ENCODE measurements at places on chromosomes 1 and 21.

GRCh38 chr1:218200979-218201378 lies 84.1 kb upstream of the RRP15 start:
- H3K27ac ChIP-seq: no peak overlapping the region
- no peak for DNase-seq
- H3K27me3 ChIP-seq: no peaks in the 10 kb centered on the region
- no peaks in the 10 kb centered on the region for H3K4me1 ChIP-seq
- no peaks in the 10 kb centered on the region for H3K36me3 ChIP-seq

DNA sequence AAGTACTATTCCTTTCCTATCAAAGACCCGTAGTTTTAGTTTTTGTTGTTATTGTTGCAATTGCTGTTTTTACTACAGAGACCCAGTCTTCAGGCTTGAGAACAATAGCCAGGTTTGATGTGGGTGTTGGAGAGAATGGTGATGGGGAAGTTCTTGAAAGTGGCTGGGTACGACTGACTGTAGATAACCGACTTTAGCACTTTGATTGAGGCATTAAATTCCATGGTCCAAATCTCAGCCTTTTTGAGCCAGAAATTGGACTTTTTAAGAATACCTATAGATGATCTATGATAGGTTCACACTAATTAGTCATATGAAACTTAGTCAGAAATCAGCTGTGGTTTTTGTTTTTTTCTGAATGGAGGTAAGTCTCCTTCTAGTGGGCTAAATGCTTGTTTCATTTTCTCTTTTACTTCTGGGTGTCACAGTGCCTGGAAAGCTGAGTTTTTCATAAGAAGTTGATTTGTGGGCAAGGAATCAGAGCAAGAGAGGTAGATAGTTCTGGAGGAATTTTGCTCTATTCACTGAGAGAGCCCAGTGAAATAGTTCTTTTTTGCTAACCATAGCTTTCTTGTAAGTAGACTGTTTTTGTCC lies 2.8 kb downstream of the PPIH start:
- H3K4me1 ChIP-seq: peaks cover 5% of the 10 kb centered on the region
- H3K36me3 ChIP-seq: peaks cover 61% of the 10 kb centered on the region
- no peaks in the 10 kb centered on the region for H3K27me3 ChIP-seq
- no peak overlapping the region for H3K4me3 ChIP-seq

- H3K27me3 ChIP-seq: no peaks in the 10 kb centered on the region
- no peak overlapping the region for H3K27ac ChIP-seq
- H3K36me3 ChIP-seq: peaks cover 100% of the 10 kb centered on the region
- no peak for DNase-seq
Measured at GRCh38 chr21:39263372-39263771, 50.1 kb downstream of the BRWD1 start.

- peaks cover 80% of the 10 kb centered on the region for H3K4me1 ChIP-seq
- H3K4me3 ChIP-seq: no peak overlapping the region
- DNase-seq: no peak
- no peaks in the 10 kb centered on the region for H3K27me3 ChIP-seq
- H3K27ac ChIP-seq: peak overlapping the region; percentile 81
Measured at GRCh38 chr1:12434174-12434573, 183.8 kb downstream of the DHRS3 start.

- H3K4me1 ChIP-seq: no peaks in the 10 kb centered on the region
- no peak for DNase-seq
- no peaks in the 10 kb centered on the region for H3K36me3 ChIP-seq
- no peak overlapping the region for H3K27ac ChIP-seq
Measured at GRCh38 chr1:52739699-52740467, 13.6 kb downstream of the ZYG11B start.

DNA sequence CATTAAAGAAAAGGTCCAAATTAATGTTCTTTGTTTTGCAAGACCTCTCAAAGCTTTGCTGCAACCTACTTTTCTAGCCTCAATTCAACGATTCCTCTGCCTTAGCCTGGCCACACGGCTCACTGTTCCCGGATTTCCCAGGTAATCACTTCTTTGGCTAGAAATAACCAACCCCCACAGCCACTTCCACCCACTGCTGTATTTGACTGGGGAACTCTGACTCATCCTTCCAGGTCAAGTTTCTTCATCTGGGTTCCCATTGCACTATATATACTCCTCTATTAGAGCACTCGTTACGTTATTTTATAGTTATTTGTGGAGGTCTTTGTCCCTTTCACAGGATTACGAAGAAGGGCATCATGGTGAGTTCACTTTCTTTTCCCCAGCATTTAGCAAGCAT lies 185.9 kb downstream of the CACNA1E start:
- no peaks in the 10 kb centered on the region for H3K4me1 ChIP-seq
- H3K36me3 ChIP-seq: no peaks in the 10 kb centered on the region
- H3K4me3 ChIP-seq: no peak overlapping the region
- no peak overlapping the region for H3K27ac ChIP-seq
- DNase-seq: no peak
- H3K27me3 ChIP-seq: no peaks in the 10 kb centered on the region

DNA sequence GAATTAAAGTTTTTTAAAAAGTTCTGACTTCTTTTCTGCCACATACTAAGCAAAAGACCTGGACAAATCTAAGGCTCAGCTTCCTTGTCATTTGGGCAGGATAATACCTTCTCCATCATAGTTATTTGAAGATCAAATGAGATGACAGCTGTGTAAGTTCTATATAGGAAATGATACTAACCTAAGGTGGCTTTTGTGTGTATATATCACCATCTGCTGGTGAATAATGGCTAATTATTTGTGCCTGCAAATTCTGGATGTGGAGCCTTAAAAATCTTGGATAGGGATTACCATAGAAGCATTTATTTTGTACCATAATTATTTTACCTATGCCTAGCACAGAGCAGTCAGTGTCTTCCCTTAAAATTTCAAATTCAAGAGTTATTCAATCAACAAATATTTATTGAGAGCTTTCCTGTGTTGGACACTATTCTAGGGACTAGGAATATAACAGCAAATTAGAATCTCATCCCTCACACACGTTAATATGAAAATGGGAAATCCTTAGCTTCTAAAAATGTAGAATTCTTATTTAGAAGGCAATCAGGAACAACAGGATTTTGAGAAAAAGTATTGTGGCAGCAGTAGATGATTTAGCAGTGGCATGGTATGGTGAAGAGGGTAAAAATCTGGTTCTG lies 89.8 kb downstream of the TMEM200B start:
- H3K4me3 ChIP-seq: no peak overlapping the region
- no peaks in the 10 kb centered on the region for H3K27me3 ChIP-seq
- no peaks in the 10 kb centered on the region for H3K4me1 ChIP-seq
- no peaks in the 10 kb centered on the region for H3K36me3 ChIP-seq
- no peak overlapping the region for H3K27ac ChIP-seq

GRCh38 chr21:14874379-14874778 lies 190.4 kb downstream of the NRIP1 start:
- no peak overlapping the region for H3K27ac ChIP-seq
- DNase-seq: no peak
- H3K4me1 ChIP-seq: peaks cover 16% of the 10 kb centered on the region
- H3K27me3 ChIP-seq: no peaks in the 10 kb centered on the region

- no peak overlapping the region for H3K4me3 ChIP-seq
- no peaks in the 10 kb centered on the region for H3K36me3 ChIP-seq
- H3K4me1 ChIP-seq: peaks cover 38% of the 10 kb centered on the region
- H3K27ac ChIP-seq: no peak overlapping the region
Measured at GRCh38 chr1:170659399-170660035, 4.4 kb upstream of the PRRX1 start.

DNA sequence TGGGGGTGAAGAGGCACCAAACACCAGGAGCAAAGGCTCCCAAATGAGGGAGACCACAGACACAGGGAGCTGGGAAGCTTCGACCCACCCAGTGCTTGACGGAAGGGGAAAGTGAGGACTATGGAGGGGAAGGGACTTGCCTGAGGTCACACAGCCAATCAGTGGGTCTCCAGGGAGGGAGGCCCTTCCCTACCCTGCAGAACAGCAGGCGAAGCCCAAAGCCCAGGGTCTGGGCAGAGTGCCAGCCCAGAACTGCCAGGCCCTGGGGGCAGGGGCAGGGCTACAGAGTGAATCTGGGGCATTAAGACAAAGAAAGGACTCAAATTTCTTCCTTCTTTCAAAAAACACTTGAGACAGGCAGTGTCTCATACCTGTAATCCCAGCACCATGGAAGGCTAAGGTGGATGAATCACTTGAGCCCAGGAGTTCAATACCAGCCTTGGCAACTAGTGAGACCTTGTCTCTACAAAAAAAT lies 45.5 kb upstream of the ECE1 start:
- no peak for DNase-seq
- peak overlapping the region; percentile 93 for H3K27ac ChIP-seq
- H3K4me1 ChIP-seq: peaks cover 95% of the 10 kb centered on the region
- no peaks in the 10 kb centered on the region for H3K27me3 ChIP-seq
- H3K4me3 ChIP-seq: no peak overlapping the region
- H3K36me3 ChIP-seq: no peaks in the 10 kb centered on the region

GRCh38 chr1:42738678-42739226 lies 1.3 kb downstream of the CLDN19 start:
- no peaks in the 10 kb centered on the region for H3K27me3 ChIP-seq
- H3K4me3 ChIP-seq: no peak overlapping the region
- no peak for DNase-seq
- peaks cover 68% of the 10 kb centered on the region for H3K4me1 ChIP-seq

- DNase-seq: no peak
- no peaks in the 10 kb centered on the region for H3K27me3 ChIP-seq
- no peak overlapping the region for H3K4me3 ChIP-seq
- no peaks in the 10 kb centered on the region for H3K4me1 ChIP-seq
Measured at GRCh38 chr1:168285971-168286927, 5.6 kb downstream of the TBX19 start.

GRCh38 chr1:193111641-193112090 lies 6.5 kb upstream of the GLRX2 start:
- H3K27me3 ChIP-seq: no peaks in the 10 kb centered on the region
- H3K36me3 ChIP-seq: no peaks in the 10 kb centered on the region
- DNase-seq: no peak
- peak overlapping the region; percentile 62 for H3K27ac ChIP-seq

- H3K27me3 ChIP-seq: no peaks in the 10 kb centered on the region
- no peak for DNase-seq
- H3K4me1 ChIP-seq: no peaks in the 10 kb centered on the region
- H3K27ac ChIP-seq: peak overlapping the region; percentile 46
- peaks cover 69% of the 10 kb centered on the region for H3K36me3 ChIP-seq
Measured at GRCh38 chr1:43422995-43423671, 30.6 kb downstream of the HYI start.

DNA sequence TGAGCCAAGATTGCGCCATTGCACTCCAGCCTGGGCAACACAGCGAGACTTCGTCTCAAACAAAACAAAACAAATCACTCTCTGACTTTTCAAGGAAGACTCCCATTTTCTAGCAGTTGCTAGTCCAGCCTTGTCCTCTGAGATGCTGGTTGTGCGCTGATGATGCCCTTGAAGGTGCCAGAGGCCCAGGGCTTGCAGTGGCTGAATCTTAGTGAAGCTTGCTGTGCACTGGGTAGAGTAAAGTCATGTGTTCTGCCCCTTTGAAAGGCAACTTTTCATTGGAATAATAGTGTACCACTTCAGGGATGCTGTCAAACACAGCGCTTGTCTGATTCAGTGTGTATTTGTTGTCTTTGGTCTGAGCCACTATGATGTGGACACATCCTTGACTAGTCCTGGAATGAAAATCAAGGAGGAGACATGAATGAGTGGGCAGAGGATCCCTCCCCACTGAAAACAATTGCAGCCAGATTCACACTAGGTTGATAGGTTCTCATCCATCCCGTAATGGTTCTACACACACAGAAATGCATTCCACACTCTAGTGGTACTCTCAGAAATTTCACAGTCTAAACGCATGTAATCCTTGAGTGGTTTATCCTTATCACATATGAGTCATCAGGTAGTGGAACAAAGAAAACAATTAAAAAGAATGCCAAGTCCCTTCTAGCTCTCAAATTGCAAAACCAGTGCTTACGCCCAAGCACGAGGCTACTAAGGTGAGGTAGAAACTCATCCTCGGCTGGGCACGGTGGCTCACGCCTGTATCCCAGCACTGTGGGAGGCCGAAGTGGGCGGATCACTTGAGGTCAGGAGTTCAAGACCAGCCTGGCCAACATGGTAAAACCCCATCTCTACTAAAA lies 17.8 kb upstream of the TDRD10 start:
- H3K4me1 ChIP-seq: no peaks in the 10 kb centered on the region
- peak overlapping the region; percentile 69 for H3K27ac ChIP-seq
- H3K4me3 ChIP-seq: no peak overlapping the region
- H3K36me3 ChIP-seq: no peaks in the 10 kb centered on the region
- H3K27me3 ChIP-seq: no peaks in the 10 kb centered on the region

GRCh38 chr1:21716169-21716568 lies 47.0 kb upstream of the RAP1GAP start:
- no peak overlapping the region for H3K27ac ChIP-seq
- no peaks in the 10 kb centered on the region for H3K27me3 ChIP-seq
- no peak for DNase-seq
- H3K4me3 ChIP-seq: no peak overlapping the region
- H3K4me1 ChIP-seq: no peaks in the 10 kb centered on the region

- DNase-seq: no peak
- no peaks in the 10 kb centered on the region for H3K4me1 ChIP-seq
- no peak overlapping the region for H3K27ac ChIP-seq
- no peak overlapping the region for H3K4me3 ChIP-seq
- H3K36me3 ChIP-seq: no peaks in the 10 kb centered on the region
Measured at GRCh38 chr1:91174734-91175133, 152.9 kb upstream of the ZNF644 start.

- no peak for DNase-seq
- no peak overlapping the region for H3K27ac ChIP-seq
- H3K4me1 ChIP-seq: peaks cover 19% of the 10 kb centered on the region
- no peak overlapping the region for H3K4me3 ChIP-seq
- H3K36me3 ChIP-seq: peaks cover 66% of the 10 kb centered on the region
Measured at GRCh38 chr1:160093624-160094290, 4.7 kb downstream of the IGSF8 start.

GRCh38 chr1:230819976-230820375 lies 48.3 kb downstream of the C1orf198 start:
- H3K36me3 ChIP-seq: no peaks in the 10 kb centered on the region
- peaks cover 28% of the 10 kb centered on the region for H3K4me1 ChIP-seq
- DNase-seq: no peak

DNA sequence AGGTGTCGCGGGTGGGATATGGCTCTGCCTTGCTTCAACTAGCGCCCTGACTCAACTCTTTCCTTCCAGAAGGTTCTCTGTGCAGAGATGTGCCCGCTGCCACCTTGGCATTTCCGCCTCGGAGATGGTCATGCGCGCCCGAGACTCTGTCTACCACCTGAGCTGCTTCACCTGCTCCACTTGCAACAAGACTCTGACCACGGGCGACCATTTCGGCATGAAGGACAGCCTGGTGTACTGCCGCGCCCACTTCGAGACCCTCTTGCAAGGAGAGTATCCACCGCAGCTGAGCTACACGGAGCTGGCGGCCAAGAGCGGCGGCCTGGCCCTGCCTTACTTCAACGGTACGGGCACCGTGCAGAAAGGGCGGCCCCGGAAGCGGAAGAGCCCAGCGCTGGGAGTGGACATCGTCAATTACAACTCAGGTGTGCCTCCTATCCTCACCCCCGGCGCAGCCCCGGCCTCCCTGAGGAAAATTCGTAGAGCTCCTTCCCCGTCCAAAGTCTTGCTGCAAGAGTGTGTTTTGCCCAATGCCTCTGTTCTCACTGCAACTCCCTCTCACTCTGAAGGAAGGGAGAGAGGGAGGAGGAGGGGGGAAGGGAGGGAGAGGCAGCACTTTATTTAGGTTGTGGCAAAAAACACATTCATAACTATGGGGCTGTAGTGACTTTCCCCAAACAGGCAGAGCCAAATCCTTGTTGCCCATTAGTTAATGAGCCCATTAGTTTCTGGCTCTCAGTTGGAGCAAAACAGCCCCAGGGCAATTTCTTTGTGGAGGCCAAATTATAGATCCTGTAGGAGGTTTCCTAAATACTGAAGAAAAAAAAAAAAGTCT lies 4.3 kb downstream of the LHX9 start:
- no peaks in the 10 kb centered on the region for H3K36me3 ChIP-seq
- peaks cover 50% of the 10 kb centered on the region for H3K4me1 ChIP-seq
- H3K27me3 ChIP-seq: peaks cover 35% of the 10 kb centered on the region

- H3K27me3 ChIP-seq: no peaks in the 10 kb centered on the region
- no peak overlapping the region for H3K4me3 ChIP-seq
- peaks cover 5% of the 10 kb centered on the region for H3K4me1 ChIP-seq
- no peak overlapping the region for H3K27ac ChIP-seq
- DNase-seq: no peak
Measured at GRCh38 chr1:76115171-76115570, 40.6 kb downstream of the ST6GALNAC3 start.
